Pons (tissue), 1 donor: ENCODE measurements at places on chromosomes 12 and 14.
A peak's percentile ranks its signal among the peaks of the same experiment; 100 is the strongest.

GRCh38 chr14:94548999-94549985 lies 11.9 kb upstream of the SERPINA4 start:
- peak; percentile 18 for DNase-seq

GRCh38 chr14:23626946-23627345 lies 9.2 kb upstream of the DHRS2 start:
- no peak for DNase-seq

DNA sequence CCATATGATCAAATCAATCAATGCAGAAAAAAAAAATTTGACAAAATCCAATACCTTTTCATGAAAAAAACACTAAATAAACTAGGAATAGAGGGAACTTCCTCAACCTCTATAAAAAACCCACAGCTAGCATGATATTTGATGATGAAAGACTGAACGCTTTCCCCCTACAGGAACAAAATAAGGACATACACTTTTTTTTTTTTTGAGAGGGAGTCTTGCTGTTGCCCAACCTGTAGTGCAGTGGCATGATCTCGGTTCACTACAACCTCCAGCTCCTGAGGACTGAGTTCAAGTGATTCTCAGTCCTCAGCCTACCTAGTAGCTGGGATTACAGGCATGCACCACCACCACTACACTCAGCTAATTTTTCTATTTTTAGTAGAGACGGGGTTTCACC lies 17.9 kb upstream of the CAMKK2 start:
- DNase-seq, result no peak

- DNase-seq, result peak; percentile 11
These were observed 34.6 kb upstream of the MIS18BP1 start for GRCh38 chr14:45287610-45288009.

DNA sequence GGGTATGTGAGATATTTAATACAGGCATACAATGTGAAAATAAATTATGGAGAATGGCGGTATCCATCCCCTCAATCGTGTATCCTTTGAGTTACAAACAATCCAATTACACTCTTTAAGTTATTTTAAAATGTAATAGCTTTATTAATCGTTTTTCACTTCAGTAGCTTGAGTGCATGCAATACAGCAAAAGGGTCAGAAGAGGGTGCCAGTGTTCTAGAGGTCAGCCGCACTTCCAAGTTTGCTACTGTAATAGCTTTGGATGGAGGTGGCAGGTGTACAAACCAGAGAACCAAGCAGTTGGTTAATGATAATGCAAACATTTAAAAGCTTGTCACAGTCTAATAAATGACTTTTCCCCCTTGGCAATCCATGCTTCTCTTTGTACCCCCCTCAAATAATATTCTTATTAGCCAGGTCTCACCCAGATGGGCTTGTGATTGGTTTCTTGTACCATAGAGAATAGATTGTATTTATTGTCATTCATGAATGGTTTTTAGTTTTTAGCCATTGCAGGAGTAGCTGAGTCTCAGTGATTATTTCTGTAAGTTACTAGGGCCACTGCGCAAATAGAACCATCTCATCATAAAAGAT lies 127.0 kb downstream of the ERC1 start:
- DNase-seq, result peak; percentile 69

- DNase-seq, result no peak
These were observed 56.3 kb downstream of the NIN start for GRCh38 chr14:50774542-50775267.

GRCh38 chr12:56029666-56030293 lies 8.9 kb downstream of the IKZF4 start:
- DNase-seq, result peak; percentile 41

DNA sequence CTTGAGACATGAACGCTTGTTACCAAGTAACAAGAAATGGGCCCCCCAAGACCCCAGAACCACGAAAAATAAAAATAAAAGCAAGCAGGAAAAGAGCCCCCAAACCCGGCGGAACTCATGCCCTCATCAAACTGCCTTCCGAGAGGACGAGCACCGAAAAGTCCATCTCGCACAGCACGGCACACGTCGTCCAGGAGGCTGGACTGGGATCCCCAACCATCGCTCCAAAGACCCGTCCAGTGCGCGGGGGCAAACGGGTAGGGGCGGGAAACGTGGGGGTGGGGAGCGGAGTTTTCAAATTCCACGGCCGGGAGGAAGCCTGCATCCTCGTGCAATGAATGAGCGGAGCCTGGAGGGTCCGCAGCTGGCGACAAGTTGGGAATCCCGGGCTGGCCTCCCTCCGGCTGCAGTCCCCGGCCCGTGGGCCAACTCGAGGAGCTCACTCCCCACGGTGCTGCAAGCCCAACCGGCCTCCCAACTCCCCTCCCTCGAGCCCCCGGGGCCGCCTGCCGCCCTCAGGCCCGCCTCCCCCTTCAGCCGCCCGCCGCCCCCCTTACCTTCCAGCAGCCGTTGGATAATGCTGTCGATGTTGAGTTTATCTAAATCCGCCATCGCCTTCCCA lies 484 bp downstream of the PPP1CC start:
- DNase-seq, result no peak

DNA sequence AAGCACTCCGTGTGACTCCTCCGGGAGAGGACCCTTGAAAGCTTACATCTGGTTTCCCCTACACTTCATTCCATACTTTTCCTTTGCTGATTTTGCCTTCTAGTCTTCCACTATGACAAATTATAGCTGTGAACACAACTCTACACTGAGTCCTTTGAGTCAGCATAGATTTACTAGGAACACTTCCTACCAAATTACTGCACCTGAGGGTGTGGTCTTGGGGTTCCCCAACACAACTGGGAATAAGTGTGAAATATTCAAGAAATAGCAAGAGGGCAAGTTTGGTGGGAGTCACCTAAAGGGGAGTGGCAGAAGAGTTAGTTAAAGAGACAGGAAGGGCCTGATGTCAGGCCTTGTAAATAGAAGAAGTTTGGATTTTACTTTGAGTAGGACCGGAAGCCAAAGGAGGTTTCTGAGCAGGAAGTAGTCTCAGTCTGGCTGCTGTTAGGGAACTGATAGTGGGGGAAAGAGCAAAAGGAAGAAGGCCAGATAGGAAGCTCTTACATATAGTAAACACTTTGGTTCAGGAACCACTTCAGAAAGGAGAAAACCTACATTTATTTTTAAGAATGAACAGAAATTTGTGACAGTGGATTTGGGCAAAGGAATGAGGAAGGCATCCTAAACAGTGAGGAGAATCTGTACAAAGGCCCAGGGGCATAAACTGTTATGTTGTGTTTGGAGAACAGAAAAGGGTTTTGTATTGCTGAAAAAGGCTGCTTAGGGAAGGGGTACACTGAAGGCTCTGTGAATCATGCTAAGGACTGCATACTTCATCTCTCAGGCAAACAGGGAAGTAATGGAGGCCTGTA lies 14.2 kb downstream of the SEL1L start:
- DNase-seq, result peak; percentile 83

DNA sequence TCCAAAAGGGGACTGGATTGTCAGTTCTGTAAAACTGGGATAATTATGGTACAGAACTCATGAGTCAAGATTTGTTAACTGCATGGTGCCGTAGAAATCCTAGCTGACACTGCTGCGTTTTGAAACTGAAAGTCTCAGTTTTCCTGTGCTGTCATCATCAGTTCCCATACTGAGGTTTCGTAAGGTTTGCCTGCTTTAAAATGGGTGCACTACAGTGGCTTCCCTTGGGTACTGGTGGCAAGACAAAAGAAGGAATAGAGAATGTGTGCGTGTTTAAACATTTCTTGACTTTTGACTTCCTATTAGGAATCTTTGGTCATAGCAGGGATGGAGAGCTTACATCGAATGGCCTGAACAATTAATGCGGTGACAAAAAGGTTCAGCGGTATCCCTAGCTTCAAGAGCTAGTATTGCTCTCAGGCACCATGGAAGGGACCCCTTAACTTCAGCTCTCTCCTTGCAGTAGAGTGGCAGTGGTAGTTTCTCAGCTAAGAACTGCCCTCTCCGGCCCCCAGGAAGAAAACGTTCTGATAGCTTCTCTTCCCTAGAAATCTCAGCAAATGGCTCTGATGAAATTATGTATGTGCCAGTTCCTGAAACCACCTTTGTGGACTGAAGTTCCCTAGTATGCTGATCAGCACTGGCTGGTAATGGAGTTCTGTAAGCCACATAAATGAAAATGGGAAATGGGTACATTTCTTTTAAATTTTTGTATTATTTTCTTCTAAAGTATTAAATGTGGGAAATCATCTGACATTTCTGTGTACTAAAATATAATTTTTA lies 28.9 kb downstream of the ANO6 start:
- DNase-seq, result peak; percentile 48

DNA sequence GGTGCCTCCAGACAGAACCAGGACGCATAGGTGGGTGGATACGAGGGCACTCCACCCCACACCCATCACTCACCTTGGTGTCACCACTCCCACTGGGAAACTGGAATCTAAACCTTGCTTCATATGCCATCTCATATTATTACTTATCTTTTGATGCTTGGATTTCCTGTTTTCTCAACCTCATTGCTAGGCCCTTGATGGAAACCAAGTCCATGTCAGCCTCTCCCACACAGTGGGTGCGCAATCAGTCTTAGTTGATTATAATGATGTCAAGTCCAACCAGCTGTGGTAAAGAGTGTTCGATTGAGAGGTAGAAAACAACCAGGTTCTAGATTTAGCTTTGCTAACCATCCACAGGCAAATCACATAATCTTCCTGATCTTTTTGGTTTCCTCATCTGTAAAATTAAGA lies 584 bp upstream of the DDHD1 start:
- DNase-seq, result no peak

DNA sequence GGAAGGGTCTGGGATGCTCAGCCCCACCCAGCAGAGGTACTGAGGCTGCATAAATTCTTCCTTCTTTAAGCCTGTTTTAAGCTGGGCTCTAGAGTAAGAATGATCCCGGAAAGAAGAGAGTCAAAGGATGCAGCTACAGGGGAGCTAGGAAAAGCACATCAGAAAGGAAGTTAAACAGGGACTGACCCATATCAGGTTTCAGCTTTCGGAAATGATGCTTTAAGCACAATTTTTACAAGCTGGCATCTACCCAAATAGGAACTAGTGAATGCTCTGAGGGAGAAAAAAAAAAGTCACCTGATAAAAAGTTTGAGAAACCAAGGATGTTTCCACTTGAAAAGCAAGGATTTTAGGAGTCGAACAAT lies 22.0 kb downstream of the TSPAN8 start:
- no peak for DNase-seq

- peak; percentile 56 for DNase-seq
These were observed 41.4 kb downstream of the BORCS5 start for GRCh38 chr12:12398026-12398859.

- no peak for DNase-seq
These were observed 148.1 kb downstream of the SUDS3 start for GRCh38 chr12:118524446-118524845.

DNA sequence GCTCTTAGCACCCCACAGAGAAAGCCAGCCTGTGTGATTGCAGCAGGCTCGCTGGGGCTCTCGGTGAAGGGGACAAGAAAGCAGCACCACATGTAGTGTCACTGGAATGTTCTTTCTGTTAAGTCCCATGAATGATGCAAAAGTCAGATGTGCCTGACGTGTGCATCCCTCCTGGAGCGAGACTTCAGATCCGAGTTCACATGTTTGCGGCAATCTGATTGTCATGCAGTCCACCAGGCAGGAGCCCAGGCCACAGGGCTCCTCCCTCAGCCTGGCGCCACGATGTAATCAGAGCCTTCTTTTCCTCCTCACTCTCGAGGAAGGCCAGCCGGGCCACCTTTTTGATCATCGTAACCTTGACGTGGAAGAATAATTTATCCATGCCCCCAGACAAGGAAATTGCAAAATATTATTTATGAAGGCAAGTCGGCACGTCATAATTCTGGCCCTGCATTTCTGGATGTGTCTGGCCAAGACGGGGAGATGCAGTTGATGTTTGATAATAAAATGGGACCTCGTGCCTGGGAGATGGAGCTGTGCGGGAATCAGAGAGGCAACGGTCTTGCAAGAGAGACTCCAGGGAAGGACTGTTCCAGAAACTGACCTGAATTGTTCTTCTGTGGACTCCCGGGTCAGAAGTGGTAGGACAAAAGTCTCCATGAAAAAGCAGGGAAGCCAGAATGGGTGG lies 214.6 kb downstream of the PHETA1 start:
- no peak for DNase-seq

DNA sequence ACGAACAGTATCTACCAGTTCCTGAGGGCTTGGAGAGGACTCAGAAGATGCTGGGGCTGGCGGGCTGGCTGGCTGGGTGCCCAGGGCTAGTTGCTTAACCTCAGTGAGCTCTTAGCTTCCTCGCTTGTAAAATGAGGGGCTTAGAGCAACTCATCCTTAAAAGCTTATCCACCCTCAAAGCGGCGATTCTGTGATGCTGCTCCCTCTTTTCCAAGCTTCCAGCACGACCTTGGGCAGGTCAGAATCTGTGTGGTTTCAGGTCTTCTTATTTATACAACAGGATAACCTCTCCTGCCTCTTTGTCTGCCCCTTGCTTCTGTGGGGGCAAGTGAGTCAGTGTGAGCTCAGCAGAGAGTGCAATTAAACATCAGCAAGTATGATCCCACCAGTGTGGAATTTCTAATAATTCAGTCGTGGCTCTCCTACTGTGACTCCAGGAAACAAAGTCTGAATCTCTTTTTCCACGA lies 281.8 kb downstream of the KSR2 start:
- DNase-seq, result no peak

GRCh38 chr12:87509237-87509820 lies 519.9 kb downstream of the C12orf50 start:
- DNase-seq, result no peak

DNA sequence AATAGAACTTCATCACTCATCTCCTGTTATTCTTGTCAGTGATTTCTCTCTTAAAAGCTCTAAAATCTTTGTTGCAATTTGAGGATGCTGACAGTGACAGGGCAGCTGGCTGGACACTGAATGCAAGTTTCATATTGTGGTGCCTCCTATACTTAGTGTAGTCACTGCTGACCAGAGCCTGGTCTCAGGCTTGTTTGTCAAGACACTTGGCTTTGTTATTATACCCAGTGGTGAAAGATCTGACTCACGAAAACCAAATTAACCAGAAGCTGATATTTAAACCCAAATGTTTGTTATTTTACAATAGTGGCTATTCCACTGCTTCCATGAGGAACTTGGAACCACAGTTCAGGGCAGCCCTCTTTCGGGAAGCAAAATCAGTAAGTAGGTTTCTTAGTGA lies 42.8 kb downstream of the RPGRIP1 start:
- DNase-seq, result no peak

- peak; percentile 34 for DNase-seq
These were observed 4.1 kb upstream of the CCER1 start for GRCh38 chr12:90959032-90959431.

DNA sequence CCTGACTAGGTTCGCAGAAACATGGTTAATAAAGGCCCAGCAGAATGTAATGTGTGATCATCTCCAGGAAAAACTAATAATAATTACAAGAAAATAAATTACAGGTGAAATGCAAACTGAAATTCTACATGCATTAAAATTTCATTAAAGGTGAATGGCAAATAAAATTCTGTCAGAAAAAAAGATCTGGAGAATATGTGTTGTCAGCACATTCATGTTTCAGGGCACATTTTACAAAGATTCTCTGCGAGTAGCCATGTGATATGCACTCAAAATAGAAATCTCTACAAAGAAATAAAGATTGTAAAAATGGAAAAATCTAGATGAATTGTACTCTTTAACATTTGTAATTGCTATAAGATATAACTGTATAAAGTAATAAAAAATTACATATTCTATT lies 765.2 kb downstream of the TMEM121 start:
- no peak for DNase-seq
